Stimulated activated CD4-positive, alpha-beta T cell treated with anti-CD3 and anti-CD28 coated beads, Interleukin-15, amount 100 ng/mL, for 48 hours (primary cell): ENCODE measurements at places on chromosomes 4 and X.

GRCh38 chr4:183594823-183595222, 64.2 kb downstream of the RWDD4 start:
- DNase-seq: no peak

- peak; percentile 5 for DNase-seq
These were observed 36.6 kb downstream of the MYOZ2 start for GRCh38 chr4:119172223-119172622.

GRCh38 chr4:107993969-107994368, 4.3 kb downstream of the HADH start:
- DNase-seq: no peak

DNA sequence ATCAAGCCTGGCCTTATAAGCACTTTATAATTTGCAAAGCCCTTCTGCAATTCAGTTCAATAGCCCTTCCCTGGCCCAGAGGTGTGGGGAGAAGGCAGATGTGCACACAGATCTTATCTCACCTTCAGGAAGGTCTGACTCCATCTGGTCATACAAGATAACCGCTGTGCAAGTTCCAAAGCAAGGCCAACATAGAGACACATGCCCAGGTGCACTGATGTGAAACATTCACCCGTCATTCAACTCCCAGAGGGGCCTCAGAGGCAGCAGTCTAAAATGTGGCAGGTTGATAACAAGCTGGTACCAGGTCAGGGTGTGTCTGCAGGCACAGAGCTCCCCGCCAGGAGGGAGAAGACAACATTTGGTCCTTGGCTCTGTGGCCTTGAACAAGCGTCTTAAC, 10.9 kb upstream of the WFS1 start:
- DNase-seq: no peak
